Stimulated activated CD4-positive, alpha-beta T cell treated with anti-CD3 and anti-CD28 coated beads, Interleukin-1b, Interleukin-23, amount 100 ng/mL, for 24 hours (primary cell): ENCODE measurements at places on chromosomes 6 and 20.

DNA sequence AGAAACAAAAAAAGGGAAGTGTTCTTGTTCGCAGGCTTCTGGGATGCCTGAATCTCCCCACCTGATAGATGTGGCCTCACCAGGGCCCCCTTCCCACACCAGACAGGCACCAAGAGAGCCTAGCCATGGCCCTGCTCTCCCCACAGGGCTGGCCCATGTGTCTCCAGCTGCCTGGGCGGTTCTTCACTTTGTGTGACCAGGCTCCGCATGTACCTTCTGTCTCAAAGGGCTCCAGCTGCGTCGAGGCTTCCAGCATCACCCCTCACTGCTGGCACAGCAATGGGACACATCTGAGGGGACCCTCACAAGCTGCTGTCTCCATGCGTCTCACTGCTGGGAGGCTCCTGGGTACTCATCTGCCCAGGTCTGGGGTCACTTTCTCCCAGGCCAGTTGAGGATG is 362.9 kb downstream of the ZFAND3 start:
- DNase-seq = no peak

DNA sequence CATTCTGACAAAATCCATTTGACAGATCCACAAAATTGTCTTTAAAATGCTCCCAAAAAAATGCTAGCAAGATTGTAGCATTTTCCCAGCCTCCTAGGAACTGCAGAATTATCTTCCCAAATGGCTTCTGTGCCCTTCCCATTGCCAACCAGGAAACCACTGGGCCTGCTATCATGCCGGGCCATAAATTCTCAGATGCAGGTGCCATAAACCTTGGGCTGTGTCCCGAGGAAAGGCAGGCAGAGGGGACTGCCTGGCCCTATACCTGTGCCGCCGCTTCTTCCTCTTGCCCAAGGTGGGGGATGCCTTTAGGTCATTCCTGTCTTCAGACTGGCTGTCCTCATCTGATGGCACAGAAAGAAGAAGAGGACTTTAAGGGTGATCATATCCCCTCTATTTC is 2.8 kb downstream of the VSX1 start:
- DNase-seq = no peak

- DNase-seq = no peak
Observed at GRCh38 chr20:63127700-63128364, 88.1 kb downstream of the YTHDF1 start.

DNA sequence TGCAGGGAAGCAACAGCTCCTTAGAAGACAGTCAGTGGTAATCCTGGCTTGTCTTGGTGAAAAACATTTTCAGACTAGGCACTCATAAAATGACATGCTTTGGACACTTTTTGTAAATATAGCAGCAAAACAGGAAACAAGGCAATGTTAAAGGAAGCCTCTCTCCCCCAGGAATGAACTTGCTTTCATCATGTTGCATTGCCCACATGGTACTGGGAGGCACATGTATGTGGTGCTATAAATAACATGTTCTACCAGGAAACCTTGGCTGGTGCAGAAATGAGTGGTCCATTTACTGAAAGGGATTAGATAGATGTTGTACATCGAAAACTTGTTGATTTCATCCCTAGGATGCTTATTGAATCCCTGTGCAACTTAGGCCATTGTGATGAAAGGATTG is 121.4 kb upstream of the RREB1 start:
- no peak for DNase-seq

DNA sequence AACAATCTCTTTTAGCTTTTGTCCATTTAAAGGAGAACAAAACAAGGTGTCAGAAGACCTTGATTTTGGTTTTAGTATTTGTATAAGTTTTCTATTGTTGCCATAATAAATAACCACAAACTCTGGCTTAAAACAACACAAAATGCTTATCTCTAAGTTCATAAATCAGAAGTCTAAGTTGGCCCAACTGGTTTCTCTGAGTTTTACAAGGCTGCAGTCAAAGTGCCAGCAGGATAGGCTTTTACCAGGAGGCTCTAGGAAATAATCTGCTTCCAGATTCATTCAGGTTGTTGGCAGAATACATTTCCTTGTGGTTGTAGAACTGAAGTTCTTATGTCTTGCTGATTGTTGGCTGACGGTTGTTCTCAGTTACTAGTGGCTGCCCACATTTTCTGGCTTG is 147.2 kb upstream of the HMGCLL1 start:
- no peak for DNase-seq

DNA sequence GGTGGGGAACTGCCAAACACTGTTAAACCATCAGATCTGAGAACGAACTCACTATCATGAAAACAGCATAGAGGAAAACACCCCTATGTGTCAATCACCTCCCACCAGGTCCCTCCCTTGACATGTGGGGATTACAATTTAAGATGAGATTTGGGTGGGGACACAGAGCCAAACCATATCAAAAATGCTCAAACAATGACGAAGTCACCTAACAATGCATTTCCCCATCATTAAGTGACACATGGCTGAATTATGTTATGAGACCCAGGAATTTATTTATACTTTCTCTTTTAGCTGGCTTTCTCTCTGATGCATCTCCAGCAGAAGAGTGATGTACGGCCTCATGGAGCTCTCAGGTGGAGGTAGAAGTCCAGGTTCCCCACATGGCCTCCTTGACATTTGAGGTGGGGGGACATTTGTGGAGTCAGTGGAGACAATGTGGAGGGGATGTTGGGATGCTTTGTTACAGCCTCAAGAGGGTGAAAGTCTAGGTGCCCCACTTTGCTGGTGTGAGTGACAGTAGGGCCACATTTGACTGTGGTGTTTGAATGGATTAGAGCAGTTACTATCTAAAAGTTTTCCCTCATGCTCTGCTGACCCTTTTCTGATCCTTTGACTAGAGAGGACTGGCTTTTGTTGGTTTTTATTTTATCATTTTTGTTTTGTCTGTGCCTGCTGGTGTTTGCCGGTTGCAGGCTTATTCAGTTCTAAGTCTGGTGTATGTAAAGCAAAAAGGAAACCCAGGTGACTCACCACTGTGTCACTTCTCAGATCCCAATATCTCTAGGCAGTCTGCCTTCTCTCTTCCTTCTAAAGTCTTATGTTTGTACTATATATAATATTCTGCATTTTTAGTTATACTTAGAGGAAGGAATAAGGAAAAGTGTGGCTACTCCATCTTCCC is 18.5 kb upstream of the DCBLD1 start:
- no peak for DNase-seq
